ENCODE measurements at places on chromosomes 3 and 15.

DNA sequence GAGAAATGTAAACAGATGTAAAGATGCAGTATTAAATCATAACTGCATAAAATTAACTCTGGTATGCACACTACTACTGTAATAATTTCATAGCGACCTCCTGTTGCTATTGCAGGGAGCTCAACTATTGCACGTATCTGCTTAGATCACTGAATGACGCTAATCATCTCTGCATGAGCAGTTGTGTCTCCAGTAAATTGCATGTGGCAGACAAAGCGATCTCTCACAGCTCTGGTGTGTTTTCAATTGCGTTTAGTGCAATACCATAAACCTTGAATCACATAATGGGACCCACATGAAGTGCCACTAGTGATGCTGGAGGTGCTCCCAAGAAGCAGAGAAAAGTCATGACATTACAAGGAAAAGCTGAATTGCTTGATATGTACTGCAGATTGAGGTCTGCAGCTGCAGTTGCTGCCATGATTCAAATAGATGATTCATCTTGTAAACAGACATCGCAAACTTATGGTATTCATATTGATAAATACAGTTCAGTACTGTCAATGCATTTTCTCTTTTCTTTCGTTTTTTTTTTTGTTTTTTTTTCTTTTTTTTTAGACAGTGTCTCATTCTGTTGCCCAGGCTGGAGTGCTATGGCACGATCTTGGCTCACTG is 30.2 kb upstream of the LCTL start:
- DNase-seq = no peak

- no peak for DNase-seq
Observed at GRCh38 chr3:19363071-19363470, 214.8 kb downstream of the KCNH8 start.

GRCh38 chr3:141444586-141445285 is 42.1 kb upstream of the RASA2 start:
- DNase-seq = no peak

- no peak for DNase-seq
Observed at GRCh38 chr15:67818464-67818863, 6.8 kb upstream of the SKOR1 start.

- no peak for DNase-seq
Observed at GRCh38 chr15:72368899-72369298, 6.9 kb downstream of the HEXA start.

DNA sequence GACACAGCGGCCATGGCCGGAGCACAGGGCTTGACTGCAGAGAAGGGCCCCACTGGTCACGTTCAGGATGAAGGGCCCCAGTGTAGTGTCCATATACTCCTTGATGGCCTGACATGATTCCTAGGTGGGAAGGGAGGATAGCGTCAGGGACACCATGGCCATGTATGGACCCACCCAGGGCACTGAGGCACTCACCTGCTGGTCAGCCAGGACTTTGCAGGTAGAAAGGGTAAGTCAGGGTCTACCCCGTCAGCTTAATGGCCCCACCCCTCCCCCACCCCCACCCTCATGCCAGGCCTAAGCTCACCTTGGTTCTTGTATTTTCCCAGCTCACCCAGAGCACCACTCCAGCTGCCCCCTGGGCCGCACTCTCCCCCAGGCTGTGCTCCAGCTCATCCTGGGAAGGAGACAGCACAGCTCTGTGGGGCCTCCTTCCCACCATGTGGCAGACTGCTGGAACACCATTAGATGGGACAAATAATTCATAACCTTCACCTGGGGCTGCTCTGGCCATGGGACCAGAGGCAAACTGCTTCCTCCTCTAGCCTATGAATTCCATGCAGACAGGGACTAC is 1.6 kb upstream of the HYAL3 start:
- no peak for DNase-seq

DNA sequence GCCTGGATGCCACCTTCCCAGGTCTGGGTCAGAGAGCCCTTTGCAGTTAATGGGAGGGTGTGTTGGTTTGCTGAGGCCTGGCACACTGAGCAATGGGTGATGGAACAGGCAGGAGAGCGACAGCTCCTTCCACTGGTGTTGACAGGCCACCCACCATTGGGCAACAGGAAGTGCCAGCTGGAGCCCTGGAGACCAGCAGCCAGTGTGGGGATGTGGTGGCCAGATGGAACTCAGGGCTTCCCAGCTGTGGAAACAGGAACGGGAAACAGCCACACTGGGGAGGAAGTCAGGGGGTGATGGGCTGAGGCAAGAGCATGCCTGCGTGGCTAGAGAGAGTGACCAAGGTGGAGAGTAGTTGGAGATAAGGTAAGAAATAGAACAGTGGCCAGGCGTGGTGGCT is 9.3 kb downstream of the PSTPIP1 start:
- DNase-seq = no peak

DNA sequence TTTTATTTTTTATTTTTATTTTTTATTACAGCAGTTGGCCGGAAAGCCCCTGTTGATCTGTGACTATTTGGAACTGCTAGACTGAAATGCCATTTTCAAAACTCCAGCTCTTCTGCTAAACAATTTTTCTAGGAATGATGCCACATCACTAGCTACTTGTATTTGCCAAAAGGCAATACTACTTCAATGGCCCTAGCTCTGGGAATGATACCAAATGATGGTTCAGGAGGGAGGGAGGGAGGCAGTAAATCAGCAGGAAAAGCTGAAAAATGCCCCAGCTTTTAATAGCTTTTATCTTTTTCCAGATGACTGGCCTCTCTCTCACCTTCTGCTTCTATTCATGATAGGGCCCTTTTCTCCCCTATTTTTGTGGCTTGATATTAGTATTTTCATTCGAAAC is 2.6 kb upstream of the CHL1 start:
- no peak for DNase-seq

GRCh38 chr3:195028877-195029606 is 241.9 kb downstream of the XXYLT1 start:
- DNase-seq = no peak

- no peak for DNase-seq
Observed at GRCh38 chr3:194281766-194282165, 69.4 kb downstream of the CPN2 start.

DNA sequence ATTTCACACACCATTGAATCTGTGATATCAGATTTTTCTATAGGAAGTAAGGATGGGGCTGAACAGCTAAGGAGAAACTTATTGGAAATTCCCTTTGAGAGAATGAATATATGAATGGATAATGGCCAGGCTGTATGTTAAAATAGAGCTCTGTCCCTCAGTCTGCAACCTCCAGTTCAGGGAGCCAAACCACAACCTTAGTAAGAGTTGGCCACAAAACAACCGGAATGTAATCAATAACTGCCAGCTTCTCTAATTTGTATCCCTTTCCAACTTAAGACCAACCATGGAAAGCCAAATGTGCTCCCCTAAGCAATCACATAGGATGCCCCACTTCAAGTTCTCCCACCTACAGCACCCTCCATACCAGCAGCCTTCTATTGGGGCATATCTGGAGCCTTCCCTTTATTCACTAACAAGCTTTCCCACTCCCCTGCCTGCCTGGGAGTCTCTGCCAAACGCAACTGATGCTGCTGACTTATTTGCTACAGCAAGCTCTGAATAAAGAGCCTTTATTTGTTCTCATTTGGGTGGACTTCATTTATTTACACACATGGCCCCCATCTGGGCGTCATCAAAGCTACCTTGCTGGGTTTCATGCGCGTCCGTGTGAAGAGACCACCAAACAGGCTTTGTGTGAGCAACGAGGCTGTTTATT is 75.4 kb upstream of the LARS2 start:
- DNase-seq = no peak

GRCh38 chr3:76024640-76025039 is 239.3 kb upstream of the ZNF717 start:
- DNase-seq = no peak

DNA sequence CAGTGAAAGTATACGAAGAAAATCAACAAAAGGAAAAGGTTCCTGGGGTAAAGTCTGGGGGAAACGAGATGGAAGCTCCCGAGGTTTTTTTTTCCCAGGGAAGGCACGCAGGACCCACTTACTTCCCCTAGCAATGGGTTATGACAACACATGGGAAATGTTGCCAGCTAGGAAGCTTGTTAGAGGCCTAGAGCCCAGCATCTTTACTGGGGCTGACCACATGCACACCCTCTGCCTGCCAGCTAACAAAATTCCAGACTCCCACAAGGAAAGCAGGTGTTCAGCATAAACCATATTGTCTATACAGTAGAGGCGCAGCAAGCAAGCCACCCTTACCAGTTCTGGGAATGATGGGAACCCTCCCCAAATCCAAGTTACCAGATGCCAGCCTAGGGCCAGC is 258.8 kb upstream of the NR2E3 start:
- no peak for DNase-seq

DNA sequence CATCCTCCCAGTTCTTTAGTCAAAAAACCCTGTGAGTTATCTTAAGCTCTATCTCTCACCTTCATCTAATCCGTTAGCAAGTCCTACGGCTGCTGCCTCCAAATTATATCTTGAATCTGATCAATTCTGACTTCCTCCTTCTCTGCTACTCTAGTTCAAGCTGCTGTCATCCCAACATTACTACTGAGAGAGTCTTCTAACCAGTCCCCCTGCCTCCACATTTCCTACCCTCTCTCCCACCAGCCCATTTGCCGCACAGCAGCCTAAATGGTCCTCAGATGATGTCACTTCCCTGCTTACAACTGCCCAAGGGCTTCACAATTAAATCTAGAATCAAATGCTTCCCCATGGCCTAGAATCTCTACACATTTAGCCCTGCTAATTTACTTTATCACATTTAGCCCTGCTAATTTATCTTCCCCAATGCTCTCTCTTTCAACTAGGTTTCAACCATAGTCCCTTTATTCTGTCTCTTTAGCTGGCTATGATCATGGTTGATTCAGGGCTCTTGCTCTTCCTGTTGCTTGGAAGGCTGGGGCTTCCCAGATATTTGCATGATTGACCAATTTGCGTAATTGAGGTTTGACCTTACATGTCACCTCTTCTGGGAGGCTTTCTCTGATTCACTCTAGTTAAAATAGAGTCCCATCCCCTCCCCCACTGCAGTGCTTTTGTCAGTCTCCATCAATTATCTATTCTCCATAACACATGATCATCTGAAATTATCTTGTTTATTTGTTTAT is 11.0 kb upstream of the ARL14 start:
- no peak for DNase-seq

GRCh38 chr15:75661100-75661755 is 13.5 kb downstream of the SNX33 start:
- DNase-seq = no peak

DNA sequence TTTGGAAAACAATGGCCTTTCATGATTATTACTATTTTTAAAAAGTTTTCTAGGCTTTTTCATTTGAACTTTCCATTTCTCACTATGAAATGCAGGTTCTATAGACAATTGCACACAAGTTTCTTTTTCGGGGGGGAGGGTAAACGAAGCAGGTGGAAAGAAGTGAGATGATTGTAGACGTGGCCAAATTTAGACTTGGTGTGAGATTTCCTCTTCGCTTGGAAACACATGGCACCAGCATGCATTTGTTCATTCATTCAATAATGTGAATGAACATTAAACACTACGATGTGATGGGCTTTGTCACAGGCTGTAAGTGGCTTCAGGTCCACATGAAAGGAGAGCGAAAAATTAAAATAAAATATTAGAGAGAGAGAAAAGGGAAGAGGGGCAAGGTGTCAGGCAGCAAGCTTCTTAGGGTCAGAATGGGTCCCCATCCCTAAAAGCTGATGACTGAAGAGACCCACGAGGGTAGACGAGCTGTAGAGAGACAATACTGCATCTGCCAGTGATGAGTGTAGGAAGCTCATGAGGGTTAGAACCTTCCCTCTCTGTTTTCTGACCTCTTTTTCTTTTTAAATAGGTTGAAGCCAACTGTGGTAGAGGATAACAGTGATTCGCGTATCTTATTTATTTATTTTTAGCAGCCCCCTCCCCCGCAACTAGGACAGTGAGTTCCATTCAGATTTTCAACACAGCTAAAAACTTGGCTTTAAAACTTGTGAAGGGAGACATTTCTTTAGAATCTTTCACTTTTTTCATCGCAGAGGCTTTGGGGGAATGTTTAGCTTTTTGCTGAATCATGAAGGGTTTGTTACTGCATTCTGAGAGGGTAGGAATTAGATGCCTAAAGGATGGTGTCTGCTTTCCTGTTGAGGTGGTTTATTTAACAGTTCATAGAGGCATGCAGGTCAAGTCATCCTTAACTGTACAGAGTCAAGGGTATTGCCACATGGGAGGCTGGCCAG is 36.2 kb downstream of the GAP43 start:
- DNase-seq = no peak

DNA sequence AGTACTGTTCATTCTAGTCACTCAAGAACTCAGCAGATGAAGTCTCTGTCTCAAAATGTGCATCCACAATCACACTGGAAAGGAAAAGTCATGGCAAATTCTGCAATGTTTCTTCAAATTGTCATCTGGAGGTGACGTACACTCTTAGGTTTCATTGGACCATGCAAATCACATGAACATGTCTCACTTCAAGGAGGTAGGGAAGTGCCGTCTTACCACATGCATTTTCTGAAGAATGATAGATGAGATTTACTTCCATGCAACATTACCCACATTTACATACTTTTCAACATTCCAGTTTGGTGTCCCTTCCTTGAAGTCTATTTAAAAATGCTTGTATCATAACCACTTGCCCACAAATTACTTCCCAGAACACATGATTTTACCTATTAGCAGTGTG is 107.9 kb upstream of the SATB1 start:
- no peak for DNase-seq

DNA sequence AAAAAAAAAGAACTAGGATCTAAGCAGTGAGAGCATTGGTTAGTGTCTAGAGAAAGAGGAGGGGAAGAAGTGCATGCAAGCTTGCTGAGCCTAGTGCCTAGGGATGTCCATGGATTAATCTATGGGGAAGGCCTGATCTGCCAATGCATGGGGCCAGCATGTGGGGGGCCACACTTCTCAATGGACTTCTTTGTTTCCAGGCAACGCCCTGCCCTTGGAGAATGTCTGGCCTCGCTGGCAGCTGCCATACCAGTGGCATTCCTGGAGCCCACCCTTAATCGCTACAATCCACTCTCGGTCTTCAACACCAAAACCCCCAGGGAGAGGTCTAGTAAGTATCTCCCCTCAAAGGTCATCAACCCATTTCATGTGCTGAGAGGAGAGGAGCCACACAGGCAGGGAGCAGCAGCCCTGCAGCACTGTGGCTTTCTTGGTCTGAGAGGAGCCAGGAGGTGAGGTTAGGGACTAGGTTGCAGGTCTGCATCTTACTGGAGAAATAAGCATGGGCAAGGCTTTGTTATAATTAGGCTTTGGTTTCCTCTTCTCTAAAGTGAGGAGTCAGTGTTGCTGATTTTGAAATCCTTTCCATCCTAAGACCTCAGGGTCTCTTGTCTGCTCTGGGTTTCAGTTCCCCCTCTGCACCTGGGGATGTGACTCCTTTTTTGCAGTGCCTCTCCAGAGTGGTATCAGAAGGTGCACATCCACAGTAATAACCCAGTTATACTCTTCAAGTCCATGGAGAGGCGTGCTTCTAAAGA is 188.1 kb upstream of the CHRM5 start:
- DNase-seq = no peak

All from activated T-helper 2 cell treated with anti-CD3 and anti-CD28 coated beads, Interferon-gamma antibody, Interleukin-2, Interleukin-4, amounts not matched to agents 10 μg/mL and 5 μg/mL and 100 μg/mL, durations not matched to agents 14 hours and 24 hours and 36 hours (primary cell).